SW480 (cell line): ENCODE measurements at places on chromosomes 16 and 17.

DNA sequence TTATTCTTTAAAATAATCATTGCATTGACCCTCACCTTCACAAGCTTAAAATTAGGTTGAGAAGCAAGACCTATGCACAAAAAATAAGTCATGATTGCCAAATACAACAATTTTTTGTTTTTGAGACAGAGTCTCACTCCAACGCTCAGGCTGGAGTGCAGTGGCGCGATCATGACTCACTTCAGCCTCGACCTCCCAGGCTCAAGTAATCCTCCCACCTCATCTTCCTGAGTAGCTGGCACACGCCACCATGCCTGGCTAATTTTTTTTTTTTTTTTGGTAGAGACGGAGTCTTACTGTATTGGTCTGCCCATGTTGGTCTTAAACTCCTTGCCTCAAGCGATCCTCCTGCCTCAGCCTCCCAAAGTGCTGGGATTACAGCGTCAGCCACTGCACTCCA, 24.2 kb downstream of the ZNF652 start:
- no peak for DNase-seq

GRCh38 chr16:5533321-5533888, 435.8 kb upstream of the EEF2KMT start:
- DNase-seq: no peak

DNA sequence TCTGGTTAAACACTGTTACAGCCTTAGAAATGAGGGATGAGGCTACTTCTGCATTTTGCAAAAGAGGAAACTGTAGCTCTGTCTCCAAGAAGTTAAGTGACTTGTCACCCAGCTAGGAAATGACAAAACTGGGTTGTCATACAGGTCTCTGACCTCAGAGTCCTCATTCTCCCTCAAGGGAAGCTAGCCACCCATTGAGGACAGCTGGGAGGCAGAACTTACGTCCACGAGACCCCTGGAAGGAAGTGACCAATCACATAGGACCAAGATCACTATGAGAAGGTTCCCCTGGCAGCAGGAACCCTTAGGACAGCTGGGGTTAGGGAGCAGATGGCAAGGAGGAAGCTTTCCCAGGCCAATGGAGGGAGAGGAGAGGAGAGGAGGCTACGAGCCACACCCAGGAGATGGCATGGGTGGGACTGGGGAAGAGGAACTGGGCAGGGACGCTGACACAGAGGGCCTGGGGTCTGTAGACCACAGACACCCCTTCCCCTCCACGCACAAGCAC, 11.2 kb downstream of the METTL22 start:
- DNase-seq: no peak

DNA sequence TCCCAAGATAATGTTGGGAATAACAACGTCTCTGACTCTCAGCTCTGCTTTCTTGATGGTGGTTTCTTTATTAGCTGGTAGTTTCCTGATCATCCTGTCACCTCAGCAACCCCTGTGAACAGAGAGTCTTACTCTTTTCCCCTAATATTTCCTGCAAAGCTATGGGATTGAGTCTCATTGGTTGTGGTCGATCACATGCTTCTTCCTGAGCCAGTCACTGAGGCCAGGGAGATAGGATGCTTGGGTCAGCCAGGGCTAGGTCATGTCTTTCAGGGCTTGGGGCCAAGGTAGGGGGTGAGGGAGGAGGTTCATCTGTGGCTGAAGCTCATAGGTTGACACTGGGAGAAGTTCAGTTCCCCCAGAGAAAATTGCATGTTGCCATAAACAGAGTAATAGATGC, 114.3 kb downstream of the ABCC1 start:
- no peak for DNase-seq

DNA sequence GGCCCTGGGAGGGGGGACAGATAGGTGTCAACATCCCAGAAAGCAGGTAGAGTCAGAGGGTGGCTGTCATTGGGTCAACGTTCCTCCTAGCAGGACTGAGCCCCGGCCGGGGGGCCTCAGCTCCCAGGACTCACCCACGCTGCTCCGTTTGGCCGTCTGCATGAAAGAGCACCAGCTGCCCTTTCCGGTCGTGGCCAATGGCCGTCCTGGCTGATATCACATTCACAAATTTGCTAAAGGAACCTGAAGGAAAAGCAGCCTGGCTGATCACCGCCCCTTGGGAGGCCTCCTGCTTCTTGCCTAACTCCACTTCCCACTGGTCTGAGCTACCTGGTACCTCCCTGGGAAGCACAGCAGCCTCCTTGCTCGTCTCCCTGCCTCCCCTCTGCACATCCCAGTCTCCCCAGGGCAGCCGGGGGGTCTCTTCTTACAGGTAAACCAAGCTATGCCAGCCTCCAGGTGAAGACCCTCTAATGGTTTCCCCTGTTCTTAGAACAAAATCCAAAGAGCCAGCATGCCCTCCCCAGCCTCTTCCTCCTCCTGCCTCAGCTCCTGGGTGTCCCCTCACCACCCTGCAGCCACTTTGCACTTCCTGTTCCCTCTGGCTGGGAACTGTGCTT, 3.4 kb downstream of the NAGPA start:
- DNase-seq: no peak
